ENCODE measurements at places on chromosomes 4 and X. TPM values are rescaled to one million over a fixed set of nuclear protein-coding genes. Genes with fewer than 3 reads are reported as not detected.

GRCh38 chr4:85399270-85399669 lies 75.7 kb upstream of the ARHGAP24 start:
- no peaks in the 10 kb centered on the region for H3K4me1 ChIP-seq
- H3K27ac ChIP-seq: no peak overlapping the region
- H3K27me3 ChIP-seq: no peaks in the 10 kb centered on the region
- no peak for DNase-seq

PFKFB1 gene
- total RNA-seq: not detected

GRCh38 chr4:99868126-99868596 lies 26.1 kb downstream of the LAMTOR3 start:
- no peaks in the 10 kb centered on the region for H3K27me3 ChIP-seq
- no peak overlapping the region for H3K27ac ChIP-seq
- H3K36me3 ChIP-seq: no peaks in the 10 kb centered on the region
- H3K4me1 ChIP-seq: no peaks in the 10 kb centered on the region

DNA sequence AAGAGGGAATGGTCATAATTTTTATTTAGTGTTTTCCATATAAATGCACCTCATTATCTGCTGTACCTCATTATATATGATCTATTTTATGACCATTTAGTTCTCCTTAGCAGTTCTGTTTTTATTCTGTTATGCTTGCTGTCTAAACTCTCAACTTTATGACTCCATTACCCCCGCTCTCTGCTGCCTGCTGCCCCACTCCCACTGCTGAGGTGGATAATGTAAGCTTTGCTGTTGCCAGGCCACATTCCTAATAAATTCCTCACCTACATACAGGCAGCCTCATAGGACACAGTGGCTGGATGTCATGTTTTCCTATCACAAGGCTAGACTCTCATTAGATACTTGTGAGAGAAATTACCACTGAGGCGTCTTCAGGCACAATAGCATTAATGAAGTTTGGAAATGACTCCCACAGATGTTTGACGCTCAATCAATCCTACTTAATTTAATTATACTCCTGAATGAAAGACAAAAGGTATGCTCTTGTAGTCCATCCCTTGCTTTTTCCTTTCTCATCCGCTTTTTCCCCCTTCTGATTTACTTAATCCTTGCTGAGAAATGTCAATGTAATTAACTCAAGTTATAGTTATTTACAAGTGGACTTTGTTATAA lies 497.5 kb upstream of the IGFBP7 start:
- no peak overlapping the region for H3K27ac ChIP-seq
- H3K4me3 ChIP-seq: no peak overlapping the region
- no peaks in the 10 kb centered on the region for H3K4me1 ChIP-seq
- DNase-seq: no peak
- no peaks in the 10 kb centered on the region for H3K27me3 ChIP-seq

- no peak overlapping the region for H3K27ac ChIP-seq
Observed at GRCh38 chrX:5907207-5907606, 321.5 kb downstream of the NLGN4X start.

EFNB1 gene
- total RNA-seq: 10.4 TPM

All from SJSA1 (cell line).